ENCODE measurements at places on chromosomes 11 and 22.

DNA sequence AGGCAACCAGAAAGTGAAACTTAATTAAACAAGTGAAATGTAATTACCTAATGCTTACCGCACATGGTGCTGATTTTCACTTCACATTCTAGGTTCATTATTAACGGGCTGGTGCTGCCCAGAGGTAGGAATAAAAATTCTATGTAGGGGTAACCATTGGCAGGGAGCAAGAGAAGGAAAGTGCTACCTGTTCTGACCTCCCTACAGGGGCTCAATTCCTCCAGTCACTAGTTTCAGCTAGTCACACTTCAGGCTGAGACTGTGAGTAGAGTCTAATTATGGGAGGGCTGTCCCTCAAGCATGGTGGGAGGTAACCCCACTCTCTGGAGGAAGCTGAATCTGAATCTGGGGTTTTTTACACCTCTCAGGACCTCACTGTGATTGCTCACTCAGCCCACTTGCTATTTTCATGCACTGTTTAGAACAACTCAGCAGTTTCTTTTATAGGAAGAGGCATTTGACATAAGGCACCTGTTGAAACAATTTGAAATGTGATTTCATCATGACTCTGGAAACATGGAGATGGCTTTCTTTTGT lies 75.4 kb downstream of the MAML2 start:
- peak; percentile 26 for DNase-seq

DNA sequence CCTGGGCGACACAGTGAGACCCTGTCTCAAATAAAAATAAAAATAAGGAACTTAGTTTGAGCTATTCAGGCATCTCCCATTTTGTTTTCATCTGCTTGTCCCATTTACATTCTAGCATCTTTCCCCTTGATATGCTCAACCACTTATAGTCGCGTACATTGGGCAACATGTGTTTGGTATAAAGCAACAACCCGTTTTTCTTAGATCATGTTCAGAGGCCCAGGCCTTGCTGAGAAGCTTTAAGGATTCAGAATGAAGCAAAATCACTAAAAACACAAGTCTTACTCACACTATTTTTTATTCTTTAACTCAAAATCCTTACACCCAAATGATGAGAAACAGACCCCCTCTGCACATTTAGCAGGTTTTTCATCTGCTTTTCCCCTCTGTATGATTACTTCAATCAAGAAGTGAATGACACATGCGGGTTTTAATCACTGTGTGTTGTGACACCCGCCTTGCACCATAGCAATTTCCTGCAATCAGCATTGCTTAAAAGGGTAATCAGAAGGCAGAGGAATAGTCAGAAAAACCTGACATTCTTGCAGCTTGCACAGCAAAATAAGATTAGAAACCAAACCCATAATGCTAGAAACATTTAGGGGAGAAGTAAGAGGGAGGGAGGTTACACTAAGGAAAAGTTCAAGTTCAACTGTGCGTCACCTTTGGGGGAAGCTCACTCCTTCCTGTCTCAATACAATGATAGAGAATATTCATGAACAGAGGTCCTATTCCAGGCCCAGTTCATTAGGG lies 25.9 kb downstream of the ALG9 start:
- peak; percentile 30 for DNase-seq

GRCh38 chr11:116598036-116598435 lies 174.8 kb downstream of the BUD13 start:
- no peak for DNase-seq

GRCh38 chr11:35349897-35350296 lies 69.5 kb downstream of the SLC1A2 start:
- DNase-seq, result no peak

DNA sequence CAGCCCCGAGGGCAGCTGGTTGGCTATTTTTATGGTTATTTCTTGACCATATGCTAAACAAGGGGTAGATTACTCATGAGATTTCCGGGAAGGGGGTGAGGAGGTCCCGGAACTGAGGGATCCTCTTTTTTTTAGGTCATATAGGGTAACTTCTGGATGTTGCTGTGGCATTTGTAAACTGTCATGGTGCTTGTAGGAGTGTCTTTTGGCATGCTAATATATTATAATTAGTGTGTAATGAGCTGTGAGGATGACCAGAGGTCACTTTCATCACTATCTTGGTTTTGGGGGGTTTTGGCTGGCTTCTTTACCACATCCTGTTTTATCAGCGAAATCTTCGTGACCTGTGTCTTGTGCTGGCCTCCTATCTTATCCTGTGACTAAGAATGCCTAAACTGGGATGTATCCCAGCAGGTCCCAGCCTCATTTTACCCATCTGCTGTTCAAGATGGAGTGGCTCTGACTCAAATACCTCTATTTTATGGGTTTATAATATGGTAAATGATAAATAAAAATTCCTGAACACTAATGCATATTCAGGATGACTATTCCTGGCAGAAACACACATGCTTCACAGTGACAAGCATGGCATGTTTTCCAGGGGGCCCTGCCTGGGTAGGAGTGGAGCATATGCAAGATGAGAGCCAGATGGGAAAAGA lies 11.2 kb downstream of the KREMEN1 start:
- DNase-seq, result no peak

GRCh38 chr11:45527898-45528297 lies 137.5 kb downstream of the CHST1 start:
- DNase-seq, result peak; percentile 8

DNA sequence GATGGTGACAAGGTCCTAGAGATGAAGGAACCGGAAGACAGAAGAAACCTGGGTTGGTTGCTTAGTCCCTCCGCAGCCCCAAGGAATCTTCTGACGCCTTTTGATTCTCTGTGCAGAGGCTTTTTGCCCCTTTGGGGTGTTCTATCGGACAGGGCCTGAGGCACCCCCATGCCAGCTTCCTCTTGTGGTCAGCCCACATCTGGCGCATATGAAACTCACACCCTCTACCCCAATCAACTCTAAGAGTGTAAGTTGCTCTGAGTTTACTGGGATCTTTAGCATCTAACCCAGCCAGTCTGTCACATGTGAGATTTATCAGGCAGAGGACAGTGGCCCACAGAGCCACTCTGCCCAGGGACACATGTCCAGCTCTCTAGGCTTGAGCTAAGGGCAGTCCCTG lies 17.4 kb downstream of the RASD2 start:
- DNase-seq, result no peak

DNA sequence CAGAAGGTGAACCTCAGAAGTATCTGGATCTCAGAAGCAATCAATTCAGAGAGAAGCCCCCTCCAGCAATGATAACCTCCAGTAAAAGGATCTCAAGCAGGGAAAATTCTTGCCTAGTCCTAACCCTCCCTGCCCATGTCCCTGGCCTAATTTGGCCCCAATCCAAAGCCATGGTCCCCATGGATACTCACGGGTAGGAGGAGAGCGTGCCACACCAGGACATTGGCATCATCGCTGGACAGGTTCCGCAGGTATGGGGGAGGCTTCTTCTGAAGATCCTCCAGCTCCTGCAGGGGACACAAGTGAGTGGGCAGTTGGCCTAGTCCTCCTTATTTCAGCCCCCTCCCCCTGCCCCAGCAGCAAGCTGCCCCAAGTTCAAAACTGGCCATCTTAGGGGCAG lies 7.3 kb downstream of the UBE2L6 start:
- DNase-seq, result peak; percentile 25

GRCh38 chr22:38230108-38230825 lies 28.5 kb downstream of the MAFF start:
- peak; percentile 90 for DNase-seq

DNA sequence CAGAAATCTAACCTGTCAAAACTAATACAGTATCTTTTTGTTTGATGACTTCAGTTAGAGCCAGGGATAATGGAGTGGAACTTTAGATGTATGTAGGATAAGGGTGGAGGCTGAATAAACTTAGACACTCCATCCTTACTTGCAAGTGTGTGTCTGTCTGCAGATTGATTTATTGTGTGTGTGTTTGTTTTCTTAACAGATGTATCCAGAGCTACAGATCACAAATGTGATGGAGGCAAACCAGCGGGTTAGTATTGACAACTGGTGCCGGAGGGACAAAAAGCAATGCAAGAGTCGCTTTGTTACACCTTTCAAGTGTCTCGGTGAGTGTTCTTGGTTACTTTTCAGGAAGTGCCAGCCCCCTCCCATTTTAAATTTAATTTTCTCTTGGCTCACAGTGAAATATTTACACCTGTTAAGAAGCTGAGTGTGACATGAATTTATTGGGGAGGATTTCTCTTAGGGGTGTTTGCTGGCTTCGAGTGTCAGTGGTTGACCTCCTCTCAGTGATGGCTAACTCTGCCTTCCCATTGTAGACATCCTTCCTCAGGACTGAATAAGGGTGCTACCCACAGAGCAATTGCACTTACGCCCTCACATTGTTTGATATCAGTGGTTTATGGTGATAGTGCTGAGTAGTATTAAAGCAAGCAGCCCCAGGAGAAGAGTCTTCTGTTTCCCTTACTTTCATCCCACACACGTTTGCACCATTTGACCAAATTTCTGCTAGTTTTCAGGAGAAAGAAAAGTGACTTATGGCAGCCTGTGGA lies 40.8 kb downstream of the APLP2 start:
- DNase-seq, result no peak

GRCh38 chr11:129372609-129373488 lies 2.8 kb upstream of the BARX2 start:
- no peak for DNase-seq

GRCh38 chr11:86046116-86046515 lies 22.8 kb downstream of the PICALM start:
- DNase-seq, result peak; percentile 63

GRCh38 chr11:46697723-46698122 lies 2.7 kb downstream of the ARHGAP1 start:
- DNase-seq, result no peak

- no peak for DNase-seq
These were observed 156.4 kb downstream of the FAM181B start for GRCh38 chr11:82577246-82577645.

- peak; percentile 98 for DNase-seq
These were observed 83.1 kb downstream of the MN1 start for GRCh38 chr22:27718186-27719035.

GRCh38 chr11:123150882-123151281 lies 44.2 kb downstream of the CLMP start:
- no peak for DNase-seq

DNA sequence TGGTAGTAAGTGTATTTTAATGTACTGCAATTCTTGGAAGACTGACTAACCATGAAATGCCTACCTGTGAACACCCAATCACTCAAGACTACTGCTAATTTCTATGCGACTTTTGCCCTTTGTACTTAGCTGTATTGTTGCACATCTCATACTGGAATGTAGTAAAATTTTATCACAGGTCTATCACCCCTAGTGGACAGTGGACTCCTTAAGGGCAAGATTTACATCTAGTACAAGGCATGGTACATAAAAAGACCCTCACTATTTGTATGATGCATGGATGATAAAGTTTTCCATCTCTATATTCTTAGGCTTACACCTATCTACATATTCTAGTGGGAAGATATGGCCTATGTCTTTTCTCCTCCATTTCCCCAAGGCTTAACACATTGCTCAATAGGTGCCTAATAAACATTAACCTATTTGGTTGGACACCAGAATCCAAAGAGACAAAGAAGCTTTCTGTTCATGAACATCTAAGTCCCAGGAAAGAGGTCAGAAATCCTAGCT lies 26.1 kb downstream of the SERGEF start:
- DNase-seq, result no peak

GRCh38 chr11:65182258-65183170 lies 786 bp downstream of the CAPN1 start:
- DNase-seq, result peak; percentile 66

DNA sequence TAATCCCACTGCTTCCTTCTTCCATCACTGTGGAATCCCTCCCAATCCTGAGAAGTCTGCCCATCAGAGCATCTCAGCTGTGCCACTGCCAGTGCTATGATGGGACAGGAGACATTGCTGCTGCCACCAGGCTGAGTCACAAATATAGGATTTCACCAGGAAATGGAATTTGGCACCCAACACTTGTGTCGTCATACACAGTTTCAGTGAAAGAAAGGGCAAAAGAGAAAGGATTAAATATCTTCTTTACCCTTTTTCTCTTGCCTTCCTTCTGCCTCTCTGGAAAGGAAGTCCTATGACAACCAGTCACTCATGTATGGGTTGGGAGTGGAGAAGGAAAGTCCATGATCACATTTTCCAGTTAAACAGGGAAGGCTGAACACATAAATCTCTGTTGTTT lies 133.4 kb downstream of the SPON1 start:
- no peak for DNase-seq

DNA sequence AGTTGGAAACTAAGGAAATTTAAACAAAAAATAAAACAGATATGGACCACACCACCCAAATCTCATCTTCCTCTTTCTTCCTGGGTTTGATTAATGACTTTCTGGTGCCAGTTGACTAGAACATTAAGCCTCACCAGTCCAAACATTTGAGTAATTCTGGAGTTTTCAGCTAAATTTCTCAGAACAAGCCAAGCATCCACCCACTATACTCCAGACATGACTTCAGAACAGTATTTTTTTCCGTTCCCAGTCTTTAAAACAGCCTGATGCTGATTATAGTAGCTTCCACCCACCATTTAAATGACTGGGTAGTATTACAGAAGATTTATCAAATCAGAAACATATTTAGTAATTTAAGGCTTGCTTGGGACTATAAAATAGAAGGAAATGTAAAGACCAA lies 230.9 kb upstream of the UBASH3B start:
- no peak for DNase-seq

DNA sequence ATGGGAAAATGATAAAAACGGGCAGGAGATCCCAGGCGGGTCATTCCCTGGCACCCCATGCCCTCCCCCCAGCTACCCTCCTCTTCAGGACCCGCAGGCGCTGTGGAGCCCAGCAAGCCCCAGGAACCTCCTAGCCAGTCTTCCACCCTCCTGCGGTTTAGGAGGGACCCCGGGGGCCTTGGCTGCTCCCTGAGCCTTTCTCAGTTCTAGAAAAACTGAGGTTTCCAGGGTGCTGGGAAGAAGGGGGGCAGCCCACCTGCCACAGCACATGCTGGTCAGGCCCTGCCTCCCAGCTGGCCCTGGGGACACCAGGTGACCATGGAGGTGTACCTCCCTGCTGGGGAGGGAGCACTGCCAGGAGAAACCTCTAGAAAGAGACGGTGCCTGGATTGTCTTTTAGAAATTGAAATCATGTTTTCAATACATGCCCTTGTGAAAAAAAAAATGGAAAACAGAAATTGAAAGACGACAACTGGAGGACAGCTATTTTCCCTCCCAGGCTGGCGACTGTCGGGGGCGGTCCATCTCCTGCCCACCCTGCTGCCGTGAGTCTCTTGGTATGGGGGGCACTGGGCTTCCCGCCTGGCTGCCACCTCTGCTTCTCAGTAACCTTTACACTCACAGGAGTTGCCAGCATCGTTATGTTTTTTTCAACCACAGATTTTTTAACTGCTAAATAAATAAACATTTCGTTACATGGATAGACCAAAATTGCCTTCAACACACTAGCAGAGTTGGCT lies 398.5 kb downstream of the TBC1D22A start:
- DNase-seq, result no peak

- no peak for DNase-seq
These were observed 4.7 kb upstream of the ARHGAP42 start for GRCh38 chr11:100682247-100682969.

- DNase-seq, result peak; percentile 28
These were observed 653 bp downstream of the GRK3 start for GRCh38 chr22:25564979-25565677.
